Activated CD4-positive, alpha-beta T cell treated with anti-CD3 and anti-CD28 coated beads for 4 hours (primary cell): ENCODE measurements at places on chromosomes 13 and 19.

DNA sequence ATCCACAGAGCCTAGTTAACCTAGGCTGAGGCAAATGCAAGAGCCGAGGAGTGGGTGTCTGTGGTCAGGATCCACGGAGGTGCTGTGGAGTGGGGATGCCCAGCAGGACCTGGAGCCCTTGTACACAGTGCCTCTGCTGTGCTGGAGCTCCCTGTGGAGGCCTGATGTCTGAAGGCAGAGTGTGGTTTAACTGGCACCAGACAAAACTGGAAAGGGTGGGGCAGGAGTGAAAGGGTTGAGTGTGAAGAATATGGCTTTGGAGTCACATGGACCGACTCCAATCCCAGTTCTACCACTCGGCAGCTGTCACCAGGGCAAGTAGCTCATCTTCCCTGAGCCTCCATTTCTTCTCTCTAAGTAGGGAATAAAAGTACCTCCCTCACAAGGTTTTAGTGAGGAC is 60.3 kb upstream of the GPR12 start:
- DNase-seq, result no peak

DNA sequence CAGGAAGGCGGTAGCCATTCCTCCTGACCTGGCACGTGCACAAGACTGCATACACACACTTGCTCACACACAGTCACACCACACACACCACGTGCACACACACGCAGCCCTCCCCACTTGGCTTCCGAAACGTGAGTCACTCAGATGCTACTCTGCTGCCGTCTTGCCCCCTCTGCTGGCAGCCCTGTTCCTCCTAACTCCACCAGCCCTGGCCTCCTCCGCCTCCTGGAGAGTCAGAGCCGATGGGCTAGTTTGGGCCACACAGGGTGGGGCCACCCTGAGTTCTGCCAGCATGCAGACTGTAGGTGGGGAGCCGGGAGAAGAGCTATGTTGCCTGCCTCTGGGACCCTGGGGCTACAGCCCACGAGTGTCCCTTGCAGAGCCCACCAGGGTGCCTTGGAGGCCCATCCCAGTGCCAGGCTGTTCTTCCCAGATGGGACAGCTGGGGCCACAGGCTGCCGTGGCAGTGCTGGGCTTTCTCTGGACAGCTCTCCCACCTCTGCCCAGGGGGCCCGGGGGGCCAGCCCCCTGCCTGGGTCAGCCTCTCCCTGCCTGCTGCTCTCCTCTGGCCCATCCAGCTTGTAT is 12.1 kb downstream of the PIN1 start:
- peak; percentile 55 for DNase-seq

GRCh38 chr13:28448651-28449358 is 46.1 kb downstream of the FLT1 start:
- DNase-seq, result no peak

DNA sequence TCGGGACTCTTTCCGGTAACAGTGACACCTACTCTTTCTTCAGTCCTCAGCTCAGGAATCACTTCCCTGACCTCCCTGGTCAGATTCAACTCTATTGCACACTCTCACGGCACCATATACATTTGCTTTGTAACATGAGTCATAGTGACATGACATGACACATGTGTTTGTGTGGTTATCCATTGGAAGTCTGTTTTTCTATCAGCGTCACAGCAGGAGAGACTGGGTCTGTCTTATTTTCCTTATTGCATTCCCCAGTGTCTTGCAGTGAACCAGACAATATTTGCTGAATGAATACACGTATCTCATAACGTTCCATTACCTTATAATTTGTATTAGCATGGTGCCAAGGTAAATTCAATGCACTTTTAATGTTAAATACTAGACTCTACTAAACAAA is 102.0 kb downstream of the DCLK1 start:
- no peak for DNase-seq

- no peak for DNase-seq
Observed at GRCh38 chr19:2255982-2256685, at the start of gene JSRP1. JSRP1 (minus strand) TSS chr19:2256417; CDS start chr19:2255314, 1,103 bp downstream.

DNA sequence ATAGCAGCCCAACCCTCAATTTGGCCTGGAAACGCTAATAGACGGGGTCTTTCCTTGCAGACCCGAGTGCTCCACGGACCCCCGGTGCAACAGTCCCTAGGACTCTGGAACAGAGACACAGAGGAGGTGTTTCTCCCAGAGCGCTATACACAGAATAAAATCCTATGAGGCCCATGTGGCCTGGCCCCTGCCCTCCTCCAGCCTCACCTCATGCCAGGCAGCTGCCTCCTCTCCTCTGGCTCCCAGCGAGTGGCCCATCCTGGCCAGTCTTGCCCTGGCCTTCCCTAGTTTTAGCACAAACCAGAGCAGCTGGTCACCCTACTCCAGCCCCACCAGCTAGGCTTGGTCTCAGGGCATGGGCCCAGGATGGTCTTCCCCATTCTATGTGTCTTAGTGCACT is 20.3 kb downstream of the POP4 start:
- DNase-seq, result no peak

DNA sequence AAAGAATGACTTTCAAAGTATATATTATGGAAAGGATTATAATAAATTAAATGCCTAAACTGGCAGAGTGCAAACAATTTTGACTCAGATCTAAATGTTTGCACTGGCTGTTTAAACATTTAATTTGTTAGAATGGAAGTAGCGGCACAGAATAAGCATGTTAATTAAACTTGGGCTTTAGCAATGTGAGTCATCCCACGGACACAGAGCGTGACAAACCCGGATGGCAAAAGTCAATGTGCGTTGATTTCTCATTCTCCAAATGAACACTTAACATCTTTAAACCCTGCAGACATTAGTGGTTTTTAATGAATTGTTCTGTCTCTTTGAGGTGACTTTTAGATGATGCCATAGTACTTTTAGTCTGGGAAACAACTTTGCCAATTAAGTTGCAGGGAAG is 38.4 kb downstream of the PCDH8 start:
- no peak for DNase-seq

GRCh38 chr19:7879111-7879807 is 5.1 kb upstream of the PRR36 start:
- no peak for DNase-seq

DNA sequence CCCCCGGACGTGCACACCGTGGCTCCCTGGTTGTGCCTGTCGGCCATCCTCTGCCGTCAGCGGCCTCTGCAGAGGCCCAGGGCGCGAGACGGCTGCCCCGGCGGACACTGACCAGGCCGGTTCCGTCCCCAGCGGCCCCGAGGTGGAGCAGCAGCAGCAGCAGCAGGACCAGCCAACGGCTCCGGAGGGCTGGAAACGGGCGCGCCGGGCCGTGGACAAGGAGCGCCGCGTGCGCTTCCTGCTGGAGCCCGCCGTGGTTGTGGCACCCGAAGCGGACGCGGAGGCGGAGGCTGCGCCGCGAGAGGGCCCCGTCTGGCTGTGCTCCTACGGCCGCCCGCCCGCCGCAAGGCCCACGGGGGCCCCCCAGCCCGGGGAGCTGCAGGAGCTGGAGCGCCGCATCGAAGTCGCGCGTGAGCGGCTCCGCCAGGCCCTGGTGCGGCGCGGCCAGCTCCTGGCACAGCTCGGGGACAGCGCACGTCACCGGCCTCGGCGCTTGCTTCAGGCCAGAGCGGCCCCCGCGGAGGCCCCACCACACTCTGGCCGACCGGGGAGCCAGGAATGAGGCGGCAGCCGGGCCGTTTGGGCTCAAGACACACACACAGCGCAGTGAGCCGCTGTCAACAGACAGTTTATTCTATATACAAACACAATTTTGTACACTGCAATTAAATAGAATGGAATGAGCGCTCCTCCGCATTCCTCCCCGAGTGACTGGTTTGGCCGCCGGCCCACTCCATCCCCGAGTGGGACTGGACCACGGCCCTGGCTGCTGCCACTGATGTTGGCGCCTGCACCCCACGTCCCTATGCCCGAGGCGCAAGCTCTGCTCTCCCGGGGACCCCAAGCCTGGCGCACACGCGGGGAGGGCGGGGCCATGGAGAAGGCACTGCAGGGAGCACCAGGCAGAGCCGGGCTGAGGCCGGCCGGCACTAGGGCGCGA is 9.1 kb downstream of the GRIN3B start:
- DNase-seq, result no peak

GRCh38 chr19:29886586-29886985 is 55.5 kb upstream of the URI1 start:
- no peak for DNase-seq

GRCh38 chr13:44870456-44870929 is 118.8 kb downstream of the NUFIP1 start:
- no peak for DNase-seq

DNA sequence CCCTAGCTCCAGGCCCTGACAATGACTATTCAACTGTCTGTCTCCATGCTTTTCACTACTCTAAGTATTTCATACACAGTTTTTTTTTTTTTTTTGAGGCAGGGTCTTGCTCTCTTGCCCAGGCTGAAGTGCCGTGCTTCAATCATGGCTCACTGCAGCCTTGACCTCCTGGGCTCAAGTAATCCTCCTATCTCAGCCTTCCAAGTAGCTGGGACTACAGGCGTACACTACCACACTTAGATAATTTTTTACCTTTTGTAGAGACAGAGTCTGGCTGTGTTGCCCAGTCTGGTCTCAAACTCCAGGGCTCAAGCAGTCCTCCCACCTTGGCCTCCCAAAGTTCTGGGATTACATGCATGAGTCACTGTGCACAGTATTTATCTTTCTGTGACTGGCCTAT is 815.4 kb downstream of the DACH1 start:
- no peak for DNase-seq

DNA sequence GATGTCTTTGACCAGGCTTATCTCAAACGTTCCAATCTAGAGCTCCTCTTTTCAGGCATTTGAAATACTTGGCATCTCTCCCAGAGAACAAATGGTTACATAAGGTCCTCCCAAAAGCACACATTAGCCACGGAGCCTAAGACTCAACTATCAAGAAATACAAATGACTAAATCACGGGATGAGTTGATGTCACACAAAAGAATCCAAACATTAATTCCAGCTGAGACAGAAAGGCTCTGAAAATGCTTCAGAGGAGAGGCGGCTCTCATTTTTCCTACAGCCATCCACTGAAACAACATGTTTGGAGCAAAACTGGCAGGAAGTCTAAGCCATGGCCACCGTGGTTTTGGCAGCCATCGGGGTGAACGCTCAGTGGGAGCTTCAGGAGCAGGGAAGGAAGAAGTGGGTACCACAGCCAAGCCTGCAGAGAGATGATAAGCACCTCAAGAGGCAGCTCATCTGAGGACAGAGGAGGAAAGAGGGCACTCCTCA is 122.5 kb downstream of the STK24 start:
- no peak for DNase-seq

GRCh38 chr13:33183431-33184111 is 102.0 kb downstream of the STARD13 start:
- DNase-seq, result no peak

GRCh38 chr13:49428041-49428763 is 15.7 kb downstream of the CAB39L start:
- no peak for DNase-seq
